GM19239 (cell line): ENCODE measurements at places on chromosomes 7 and 10.

DNA sequence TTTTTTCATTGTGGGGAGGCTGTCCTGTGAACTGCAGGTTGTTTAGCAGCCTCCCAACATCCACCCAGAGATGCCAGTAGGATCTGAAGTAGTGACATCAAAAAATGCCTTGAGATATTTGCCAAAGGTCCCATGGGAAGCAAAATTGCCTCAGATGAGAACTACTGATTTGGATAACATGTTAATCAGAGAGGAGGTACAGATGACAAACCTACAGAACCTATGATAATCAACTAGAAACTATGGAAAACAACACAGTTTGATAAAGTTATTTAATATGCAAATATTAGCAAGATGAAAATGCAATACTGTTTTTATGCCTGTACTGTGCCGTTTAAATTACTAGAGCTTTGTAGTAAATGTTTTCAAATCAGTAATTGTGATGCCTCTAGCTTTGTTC, 90.9 kb upstream of the NOBOX start:
- no peak for DNase-seq

DNA sequence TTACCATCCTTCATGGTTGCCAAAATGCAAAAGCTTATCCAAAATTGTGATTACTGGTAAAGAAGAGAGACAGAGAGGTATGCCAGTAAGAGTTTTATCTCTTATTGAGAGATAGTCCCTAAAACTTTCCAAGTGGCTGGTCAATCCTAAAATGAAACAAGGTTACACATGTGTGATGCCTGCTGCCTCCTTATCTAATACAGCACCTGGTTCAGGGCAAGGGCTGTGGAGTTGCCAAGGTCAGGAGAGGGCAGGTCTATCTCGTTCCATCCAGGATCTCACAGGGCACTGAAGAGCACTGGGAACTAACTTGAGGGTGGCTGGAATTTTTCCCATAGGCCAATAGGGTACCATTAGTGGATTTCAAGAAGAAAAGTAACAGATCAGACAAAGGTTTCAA, 18.3 kb downstream of the VOPP1 start:
- DNase-seq, result no peak

- DNase-seq, result no peak
Measured at GRCh38 chr7:106045586-106045985, 66.5 kb downstream of the SYPL1 start.

DNA sequence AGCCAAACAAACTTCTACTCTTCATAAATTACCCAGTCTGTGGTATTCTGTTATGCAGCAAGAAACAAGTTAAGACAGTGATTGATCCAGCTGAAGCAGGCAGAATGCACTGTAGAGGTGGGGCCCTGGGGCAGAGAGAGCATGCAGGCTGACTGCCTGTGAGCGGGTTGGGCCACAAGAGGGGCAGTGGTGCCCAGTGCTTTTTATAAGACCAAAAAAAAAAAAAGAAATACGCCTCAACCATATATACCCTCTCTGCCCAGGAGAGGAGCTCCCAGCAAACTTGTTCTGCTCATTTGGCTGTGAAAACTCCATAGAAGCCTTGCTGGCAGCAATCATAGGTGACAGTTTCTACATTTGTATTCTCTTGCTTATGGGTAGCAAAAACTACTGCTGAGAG, 104.7 kb downstream of the SORBS1 start:
- no peak for DNase-seq

DNA sequence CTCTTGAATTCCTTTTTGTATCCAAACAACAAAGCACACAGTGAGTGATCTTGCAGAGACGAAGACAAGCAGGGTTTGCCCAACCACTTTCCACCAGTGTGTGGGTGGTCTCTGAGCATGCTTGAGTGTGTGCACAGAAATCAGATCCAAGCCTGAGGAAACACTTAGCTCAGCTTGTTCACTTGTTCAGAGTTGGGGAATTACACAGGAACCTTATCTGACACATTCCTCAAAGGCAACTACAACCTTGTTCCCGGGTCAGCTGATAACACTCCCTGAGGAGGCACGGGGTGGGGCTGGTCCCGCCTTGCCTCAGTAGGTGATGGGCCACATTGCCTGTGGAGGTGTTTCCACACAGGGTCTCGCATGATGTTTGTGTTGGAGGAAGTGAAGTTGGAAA, 216.9 kb downstream of the DYNC1I1 start:
- no peak for DNase-seq

DNA sequence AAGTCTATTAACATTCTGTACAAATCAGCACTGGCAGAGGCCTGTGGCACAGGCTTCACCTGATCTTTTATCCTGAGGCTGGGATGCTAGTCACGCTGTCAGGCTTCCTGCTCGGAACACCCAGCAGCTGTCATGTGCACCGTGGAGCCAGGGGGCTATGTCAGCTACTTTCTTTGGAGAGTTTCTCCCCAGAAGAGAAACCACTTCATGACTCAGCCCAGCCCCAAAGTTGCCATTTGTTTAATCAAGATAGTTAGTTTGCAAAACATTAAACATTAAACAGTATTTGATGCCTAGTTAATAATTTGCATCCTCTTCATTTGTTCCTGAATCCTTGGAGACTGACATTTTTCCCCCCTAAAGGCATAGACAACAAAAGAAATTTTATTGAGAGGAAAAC, at the start of gene HABP2:
HABP2 (plus strand) TSS at position 353 of the 400 bp plus-strand sequence. CDS start 69 bp downstream, outside the sequence.
- DNase-seq, result no peak

- no peak for DNase-seq
Measured at GRCh38 chr10:102870221-102870620, 951 bp downstream of the AS3MT start.

DNA sequence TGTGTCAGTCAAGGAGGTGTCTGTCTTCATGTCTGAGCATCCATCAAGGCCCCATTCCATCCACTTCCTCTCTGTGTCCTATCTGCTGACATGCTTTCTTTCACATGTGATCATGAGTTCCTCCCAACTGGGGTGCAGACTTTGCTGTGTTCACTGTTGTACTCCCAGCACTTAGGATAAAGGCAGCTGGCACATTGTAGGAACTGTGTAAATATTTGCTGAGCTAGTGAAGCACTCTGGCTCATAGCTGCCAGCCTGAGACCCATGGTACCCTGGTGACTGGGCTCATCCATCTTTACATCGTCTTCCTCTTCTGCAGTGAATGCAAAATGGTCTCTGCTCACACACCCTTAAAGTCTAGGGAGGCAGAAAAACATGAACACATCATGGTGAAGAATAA, 242.2 kb upstream of the IGFBP3 start:
- DNase-seq, result no peak

GRCh38 chr10:58740620-58741369, 228.1 kb downstream of the BICC1 start:
- DNase-seq, result no peak

DNA sequence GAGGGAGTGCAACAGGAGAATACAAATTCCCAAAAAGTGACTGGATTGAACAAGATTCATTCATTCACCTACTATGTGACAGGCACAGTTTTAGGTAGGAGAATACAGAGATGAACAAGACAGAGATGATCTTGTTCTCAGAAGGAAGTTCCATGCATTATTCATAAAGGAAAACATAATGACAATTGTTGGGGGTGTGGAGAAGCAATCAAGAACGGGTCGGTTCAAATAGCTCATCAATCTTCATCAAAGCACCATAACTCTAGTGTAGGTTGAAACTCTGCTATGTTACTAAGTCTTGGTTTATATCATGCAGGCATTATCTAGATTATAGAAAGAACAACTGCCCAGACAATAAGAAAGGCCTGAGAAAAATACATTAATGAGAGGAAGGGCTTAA, 243.7 kb downstream of the DGKI start:
- no peak for DNase-seq

- no peak for DNase-seq
Measured at GRCh38 chr10:92550924-92551323, 23.0 kb downstream of the IDE start.

DNA sequence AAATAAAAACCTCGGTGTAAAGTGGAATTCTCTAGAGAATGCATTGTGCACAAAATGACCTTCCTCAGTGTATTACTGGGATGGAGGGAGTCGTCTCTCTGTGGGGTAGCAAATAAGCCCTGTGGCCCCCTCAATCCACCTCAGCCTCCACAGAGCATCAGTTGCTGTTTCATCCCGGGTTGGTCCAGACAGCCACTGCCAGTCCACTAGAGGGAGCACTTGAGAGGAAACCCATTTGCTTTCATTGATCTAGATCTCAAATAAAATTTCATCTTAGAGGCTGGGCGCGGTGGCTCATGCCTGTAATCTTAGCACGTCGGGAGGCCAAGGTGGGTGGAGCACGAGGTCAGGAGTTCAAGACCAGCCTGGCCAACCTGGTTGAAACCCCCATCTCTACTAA, 1128.7 kb downstream of the CNTNAP2 start:
- no peak for DNase-seq
